ENCODE measurements at places on chromosomes 16 and 17. TPM values are rescaled to one million over a fixed set of nuclear protein-coding genes. Genes with fewer than 3 reads are reported as not detected.

The TSNAXIP1 gene
- 0.47 TPM for total RNA-seq

The CFAP52 gene
- total RNA-seq, result not detected

The NPIPB9 gene
- 3.7 TPM for total RNA-seq

The TMIGD1 gene
- total RNA-seq, result not detected

The CTRB2 gene
- not detected for total RNA-seq

The CCDC40 gene
- not detected for total RNA-seq

The KRT36 gene
- total RNA-seq, result not detected

The EVI2A gene
- total RNA-seq, result 40.4 TPM

The MYADML2 gene
- total RNA-seq, result not detected

The ZNF598 gene
- total RNA-seq, result 75.9 TPM

The EIF1 gene
- 670 TPM for total RNA-seq

The CRYBA1 gene
- total RNA-seq, result not detected

The UMOD gene
- total RNA-seq, result not detected

The TERB1 gene
- not detected for total RNA-seq

The DNASE1L2 gene
- total RNA-seq, result 3.3 TPM

The LDHD gene
- total RNA-seq, result not detected

The TAT gene
- not detected for total RNA-seq

The PRSS21 gene
- total RNA-seq, result 6.0 TPM

The FGF11 gene
- total RNA-seq, result 18.8 TPM

The ADAT1 gene
- 51.8 TPM for total RNA-seq

The COIL gene
- 17.8 TPM for total RNA-seq

The G6PC1 gene
- not detected for total RNA-seq

The FNDC8 gene
- total RNA-seq, result not detected

The OR1A1 gene
- total RNA-seq, result not detected

The HBA1 gene
- total RNA-seq, result not detected

The SLC4A1 gene
- not detected for total RNA-seq

The EFNB3 gene
- total RNA-seq, result not detected

The GRB7 gene
- total RNA-seq, result 0.37 TPM

The CLEC18B gene
- total RNA-seq, result 1.1 TPM

The CENPV gene
- total RNA-seq, result 36.4 TPM

The KRTAP2-1 gene
- total RNA-seq, result not detected

The HOXB2 gene
- 15.7 TPM for total RNA-seq

The SLFN12L gene
- 115 TPM for total RNA-seq

The KCTD19 gene
- 1.1 TPM for total RNA-seq

The DNAAF1 gene
- not detected for total RNA-seq

Data from activated CD8-positive, alpha-beta T cell treated with anti-CD3 and anti-CD28 coated beads, Interleukin-2, amount 10 ng/mL, durations not matched to agents 7 days and 5 days (primary cell).